Neural crest cell (in vitro differentiated cells): ENCODE measurements at places on chromosomes 11 and 22. TPM values are rescaled to one million over a fixed set of nuclear protein-coding genes. Genes with fewer than 3 reads are reported as not detected.

- no peak for DNase-seq
These were observed 34.1 kb upstream of the TMPRSS4 start for GRCh38 chr11:118042796-118043195.

DNA sequence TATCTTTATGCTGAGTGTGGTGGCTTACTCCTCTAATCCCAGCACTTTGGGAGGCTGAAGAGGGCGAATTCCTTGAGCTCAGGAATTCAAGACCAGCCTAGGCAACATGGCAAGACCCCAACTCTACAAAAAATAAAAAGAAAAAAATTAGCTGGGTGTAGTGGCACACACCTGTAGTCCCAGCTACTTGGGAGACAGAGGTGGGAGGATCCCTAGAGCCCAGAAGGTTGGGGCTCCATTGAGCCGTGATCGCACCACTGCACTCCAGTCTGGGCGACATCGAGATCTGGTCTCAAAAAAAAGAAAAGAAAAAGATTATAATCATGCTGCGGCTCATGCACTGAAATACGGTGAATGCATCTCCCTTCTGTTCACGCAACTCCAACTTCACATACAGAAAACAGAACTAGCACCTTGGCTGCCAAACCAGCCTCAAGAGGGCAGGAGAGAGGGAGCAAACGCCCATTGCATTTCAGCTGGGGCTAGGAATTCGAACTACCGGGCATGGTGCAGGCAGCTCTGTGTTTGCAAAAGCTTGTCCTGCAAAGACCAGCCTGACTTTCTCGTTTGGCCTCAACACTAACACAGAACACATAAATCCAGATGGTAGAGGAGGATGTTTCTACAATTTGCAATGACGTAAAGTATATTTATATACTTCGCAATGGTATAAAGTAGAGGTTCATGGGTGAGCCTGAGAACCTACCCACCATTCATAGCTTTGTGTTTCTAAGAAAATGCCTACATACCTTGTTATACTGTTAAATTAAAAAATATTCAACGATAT, 6.3 kb upstream of the SYNGR1 start:
- DNase-seq, result peak; percentile 62

Gene RIC3
- total RNA-seq, result 8.9 and 9.1 TPM in 2 replicates

GRCh38 chr22:49958931-49959781, 1.4 kb upstream of the PIM3 start:
- DNase-seq, result no peak

GRCh38 chr11:13174090-13174489, 103.5 kb upstream of the BMAL1 start:
- no peak for DNase-seq
